Progenitor cell of endocrine pancreas (in vitro differentiated cells): ENCODE measurements at places on chromosomes 12 and 14. TPM values are rescaled to one million over a fixed set of nuclear protein-coding genes. Genes with fewer than 3 reads are reported as not detected.

GRCh38 chr12:130651188-130651959 lies 64.7 kb downstream of the RIMBP2 start:
- no peaks in the 10 kb centered on the region for H3K36me3 ChIP-seq
- H3K4me1 ChIP-seq: peaks cover 4% of the 10 kb centered on the region
- H3K27me3 ChIP-seq: peaks cover 4% of the 10 kb centered on the region

- no peak for DNase-seq
- no peak overlapping the region for H3K4me3 ChIP-seq
- no peaks in the 10 kb centered on the region for H3K36me3 ChIP-seq
- H3K27me3 ChIP-seq: peaks cover 25% of the 10 kb centered on the region
Observed at GRCh38 chr14:34128665-34129064, 177.8 kb upstream of the EGLN3 start.

DNA sequence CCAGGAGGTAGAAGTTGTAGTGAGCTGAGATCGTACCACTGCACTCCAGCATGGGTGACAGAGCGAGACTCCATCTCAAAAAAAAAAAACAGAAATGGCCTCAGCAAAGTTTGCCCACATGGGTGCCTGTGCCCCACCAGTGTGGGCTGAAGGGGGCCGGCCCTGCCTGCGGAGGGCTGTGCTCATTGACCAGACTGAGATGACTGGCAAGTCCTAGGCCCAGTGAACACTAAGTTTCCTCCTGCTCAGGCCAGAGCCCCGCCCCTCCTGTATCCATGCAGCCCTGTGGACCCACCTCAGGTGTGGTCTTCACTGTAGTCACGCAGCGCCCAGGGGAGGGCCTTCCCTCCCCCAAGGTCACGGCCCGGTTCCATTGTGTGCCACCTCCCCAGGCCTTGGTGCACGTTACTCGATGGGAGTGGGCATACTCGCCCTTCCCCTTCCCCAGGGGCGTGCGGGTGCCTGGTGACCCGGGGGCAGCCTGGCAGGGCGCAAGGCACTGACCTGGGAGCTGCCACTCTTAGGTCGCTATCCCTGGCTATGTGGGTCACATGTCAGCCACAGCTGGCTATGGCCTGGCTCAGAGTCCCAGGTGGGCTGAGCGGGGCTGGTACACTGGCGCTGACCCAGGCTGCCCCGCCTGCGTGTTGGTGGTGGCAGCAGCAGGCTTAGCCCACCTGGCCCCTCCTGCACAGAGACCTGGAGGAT lies 16.1 kb downstream of the INF2 start:
- no peaks in the 10 kb centered on the region for H3K27me3 ChIP-seq
- no peak for DNase-seq
- peaks cover 16% of the 10 kb centered on the region for H3K36me3 ChIP-seq
- H3K4me3 ChIP-seq: no peak overlapping the region
- H3K27ac ChIP-seq: no peak overlapping the region

DNA sequence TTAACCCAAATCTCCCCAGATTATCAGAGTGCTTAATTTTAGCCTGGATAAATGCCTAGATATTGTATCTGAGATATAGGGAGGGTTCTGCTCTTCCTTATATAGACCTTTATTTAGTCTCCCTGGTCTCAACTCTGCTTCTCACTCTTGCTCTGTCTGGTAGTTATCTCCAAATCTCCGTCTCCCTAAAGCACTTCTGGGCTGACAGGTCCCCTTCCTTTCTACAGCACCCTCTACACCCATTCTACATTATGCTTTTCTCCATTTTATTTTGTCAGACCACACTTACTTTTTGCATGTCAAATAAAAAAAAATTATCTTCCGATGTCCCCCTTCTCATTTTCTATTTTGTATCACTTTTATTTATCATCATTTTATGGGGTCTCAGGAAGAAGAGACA lies 2.0 kb upstream of the ERC1 start:
- H3K36me3 ChIP-seq: peaks cover 5% of the 10 kb centered on the region
- no peaks in the 10 kb centered on the region for H3K27me3 ChIP-seq

TAS2R19 gene
- 6.6 and 8.5 TPM in 2 replicates for total RNA-seq

TMEM179 gene
- total RNA-seq: 8.1 and 9.2 TPM in 2 replicates
